ENCODE measurements at places on chromosomes 3 and 15.

DNA sequence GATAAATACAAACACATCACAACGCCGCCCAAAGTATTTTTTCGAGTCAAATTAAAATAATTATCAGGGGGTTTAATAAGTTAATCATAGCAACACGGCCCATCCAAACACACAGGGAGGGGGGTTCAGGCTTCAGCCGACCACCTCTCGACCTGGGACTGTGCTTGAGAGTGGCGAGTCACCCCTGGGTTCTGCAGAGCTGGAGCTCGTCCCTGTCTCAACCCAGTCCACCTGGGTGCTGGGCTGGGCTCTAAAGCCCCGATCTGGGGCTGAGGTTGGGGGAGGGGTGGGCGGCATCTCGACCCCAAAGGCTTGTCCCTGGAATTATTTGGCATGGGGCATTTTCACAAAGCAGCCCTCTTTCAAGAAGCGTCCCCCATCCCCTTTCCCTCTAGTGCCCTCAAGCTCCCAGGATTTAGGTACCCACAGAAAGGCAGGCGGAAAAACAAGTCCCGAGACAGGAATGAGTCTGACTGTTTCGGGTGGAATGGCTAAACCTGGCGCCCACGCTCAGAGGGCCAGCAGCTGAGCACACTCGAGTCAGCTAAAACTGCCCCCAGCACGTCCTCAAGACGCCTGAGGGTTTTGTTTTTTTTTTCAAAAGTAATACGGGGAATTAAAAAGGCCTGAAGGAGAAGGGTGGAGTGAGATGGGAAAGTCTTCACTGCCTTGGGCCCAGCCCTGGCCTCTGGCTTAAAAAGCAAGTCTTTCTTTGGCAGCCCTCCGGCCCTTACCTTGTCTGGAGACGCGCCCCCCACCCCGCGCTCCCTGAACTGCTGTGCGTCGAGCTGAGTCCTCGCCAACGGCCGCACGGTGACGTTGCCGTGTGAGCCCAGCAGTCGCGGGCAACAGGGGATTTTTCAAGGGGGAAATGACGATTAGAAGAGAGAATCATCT is 32.5 kb downstream of the NR2F2 start:
- no peak for DNase-seq

GRCh38 chr3:159751146-159751545 is 237.5 kb upstream of the IL12A start:
- DNase-seq = peak; percentile 30

DNA sequence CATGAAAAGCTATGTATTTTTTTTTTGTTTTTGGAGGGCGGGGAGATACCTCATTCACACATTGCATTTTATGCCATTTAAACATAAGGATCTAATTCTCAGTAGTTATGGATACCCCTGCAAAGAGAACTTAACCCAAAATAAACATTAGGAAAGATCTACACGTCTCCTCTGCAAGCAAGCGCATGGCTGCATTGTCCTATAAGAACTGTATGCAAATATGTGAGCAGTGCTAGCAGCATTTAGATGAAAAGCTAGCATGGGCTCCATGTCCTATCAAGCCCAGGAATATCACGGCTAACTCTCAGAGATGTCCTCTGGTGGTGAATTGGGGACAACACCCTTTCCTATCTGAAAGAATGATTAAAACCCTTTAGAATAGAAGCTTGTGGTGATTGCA is 292.8 kb downstream of the MEX3B start:
- no peak for DNase-seq

DNA sequence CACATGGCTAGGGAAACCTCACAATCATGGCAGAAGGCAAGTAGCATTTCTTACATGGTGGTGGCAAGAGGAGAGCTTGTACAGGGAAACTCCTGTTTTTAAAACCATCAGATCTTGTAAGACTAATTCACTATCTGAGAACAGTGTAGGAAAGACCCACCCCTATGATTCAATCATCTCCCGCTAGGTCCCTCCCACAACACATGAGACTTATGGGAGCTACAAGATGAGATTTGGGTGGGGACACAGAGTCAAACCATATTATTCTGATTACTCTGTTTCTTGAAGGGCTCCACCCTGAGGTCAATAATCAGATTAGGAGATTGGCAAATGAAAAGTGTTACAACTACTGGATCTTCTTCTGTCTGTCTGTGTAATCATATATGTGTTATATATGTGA is 21.5 kb upstream of the TMEM45A start:
- no peak for DNase-seq

GRCh38 chr3:182735672-182736071 is 57.6 kb upstream of the ATP11B start:
- no peak for DNase-seq

DNA sequence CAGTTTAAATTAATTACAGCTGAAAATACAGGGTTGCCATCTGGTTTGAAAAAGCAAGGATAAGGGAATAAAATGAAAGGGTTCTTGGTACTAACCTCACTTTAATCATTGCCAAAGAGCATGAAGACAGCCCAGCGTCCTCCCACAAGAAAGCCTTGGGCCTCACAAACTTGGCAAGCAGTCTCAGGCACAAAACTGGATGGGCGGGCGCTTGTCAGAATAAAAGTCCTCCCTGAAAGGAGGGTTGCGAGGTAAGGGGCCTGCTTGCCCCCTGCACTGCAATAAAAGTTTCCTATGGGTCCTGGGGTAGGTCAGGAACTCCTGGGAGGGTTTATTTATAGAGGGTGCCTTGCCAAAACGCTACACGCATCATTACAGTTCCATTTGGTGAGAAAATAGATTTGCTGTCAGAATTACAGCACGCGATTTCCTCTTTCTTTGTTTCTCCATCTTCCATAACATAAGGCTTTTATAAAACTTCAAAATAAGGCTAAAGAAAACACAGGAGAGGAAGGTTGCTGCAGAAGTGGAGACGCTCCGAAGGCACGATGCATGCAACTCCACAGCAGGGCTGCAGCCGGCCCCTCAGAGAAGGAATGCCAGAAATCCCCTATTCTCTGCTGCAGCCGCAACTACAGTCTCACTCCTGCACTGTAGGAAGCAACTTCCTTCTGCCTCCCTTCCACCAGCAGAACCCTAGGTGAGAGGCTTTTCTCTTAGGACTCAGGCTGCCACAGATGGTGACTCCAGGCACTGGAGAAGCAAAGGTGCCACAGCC is 61.3 kb downstream of the VGLL4 start:
- DNase-seq = peak; percentile 94

DNA sequence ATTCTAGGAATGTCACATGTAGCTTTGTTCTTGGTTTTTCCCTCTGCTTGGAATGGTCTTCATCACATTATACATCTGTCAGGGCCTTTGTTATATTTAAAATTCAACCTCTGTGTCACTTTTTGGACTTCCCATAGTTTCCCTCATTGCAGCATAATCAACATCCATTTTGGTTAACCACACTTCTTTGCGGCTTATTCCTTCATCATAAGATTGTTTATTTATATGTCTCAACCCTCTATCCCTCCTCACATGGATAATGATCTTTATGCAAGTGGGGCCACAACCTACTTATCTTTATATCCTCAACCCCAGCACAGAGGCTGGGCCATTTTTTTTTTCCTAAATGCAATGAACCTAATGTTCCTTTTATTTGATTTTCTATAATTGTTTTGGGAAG is 260.0 kb upstream of the THBS1 start:
- DNase-seq = no peak

DNA sequence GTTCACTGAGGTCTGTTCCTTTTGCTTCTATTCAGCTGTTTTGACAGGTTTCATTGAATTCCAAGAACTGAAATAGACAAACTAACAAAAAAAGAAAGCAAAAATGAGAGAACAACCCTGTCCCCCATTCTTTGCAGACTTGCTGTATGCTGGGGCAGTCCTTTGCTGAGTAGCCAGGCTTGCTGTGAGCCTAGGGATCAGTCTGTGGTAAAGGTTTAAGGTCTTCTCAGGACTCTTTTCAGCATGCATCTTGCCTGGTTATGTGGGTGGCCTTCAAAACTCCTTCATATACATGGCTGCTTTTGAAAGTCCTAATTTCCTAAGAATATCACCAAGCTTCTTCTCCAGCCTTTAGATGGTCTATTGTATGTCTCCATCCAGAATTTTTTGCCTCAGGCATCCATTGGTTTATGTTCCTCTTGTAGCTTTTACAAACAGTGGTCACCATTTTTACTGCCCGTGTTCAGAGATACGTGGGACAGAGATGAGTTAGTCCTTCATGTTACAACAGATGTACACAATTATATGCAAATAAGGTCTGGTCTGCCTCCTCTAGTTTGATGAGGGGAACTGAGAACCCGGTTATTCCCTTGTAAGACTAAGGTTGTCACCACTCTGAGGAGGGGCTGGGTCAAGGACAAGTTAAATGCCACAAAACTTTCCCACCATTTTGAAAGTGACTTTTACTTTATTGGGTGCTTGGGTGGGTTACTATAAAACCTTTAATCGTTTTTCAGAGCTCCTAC is 41.4 kb downstream of the SACM1L start:
- DNase-seq = no peak

GRCh38 chr15:88238618-88239430 is 17.7 kb downstream of the NTRK3 start:
- DNase-seq = no peak

DNA sequence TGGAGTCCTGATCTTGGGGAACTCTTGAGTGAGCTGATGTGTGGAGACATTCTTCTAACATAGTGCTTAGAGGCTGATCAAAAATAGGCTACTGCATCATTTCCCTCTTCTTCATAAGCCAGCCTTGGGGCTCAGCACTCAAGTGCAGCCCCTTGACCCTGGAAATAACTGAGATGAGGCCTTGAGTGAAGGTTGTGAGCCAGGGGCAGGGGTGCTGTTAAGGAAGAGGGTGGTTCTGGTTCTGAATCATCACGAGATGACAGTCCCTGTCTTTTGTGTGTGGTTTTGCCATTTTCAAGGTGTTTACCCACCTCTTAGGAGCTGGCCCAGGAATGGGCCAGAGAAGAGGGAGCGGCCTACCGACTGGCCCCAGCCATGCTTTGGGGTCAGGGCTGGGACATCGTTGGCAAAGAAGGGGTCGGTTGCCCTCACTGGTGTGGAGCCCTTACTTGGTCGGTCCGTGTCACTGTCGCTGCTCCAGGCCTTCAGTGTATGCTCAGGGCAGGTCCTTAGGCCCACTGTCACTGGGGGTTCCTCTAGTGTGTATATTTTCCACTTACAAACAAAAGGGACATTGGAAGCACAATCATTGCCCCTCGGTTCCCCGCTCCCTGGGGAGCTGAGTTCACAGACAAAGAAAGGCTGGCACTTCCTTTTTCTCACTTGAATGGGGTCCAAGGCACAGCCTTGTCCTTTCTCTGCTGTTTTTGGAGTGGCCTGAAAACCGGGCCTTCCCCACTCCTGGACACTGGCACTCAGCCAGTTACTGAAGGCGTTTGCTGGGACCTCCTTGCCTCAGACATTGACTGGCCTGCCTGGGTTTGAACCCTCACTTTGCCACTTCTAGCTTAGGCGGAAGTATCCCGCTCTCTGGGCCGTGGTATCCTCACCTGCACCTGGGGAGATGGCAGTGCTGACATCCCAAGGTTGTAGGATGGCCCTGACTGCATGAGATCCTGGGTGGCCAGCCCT is 46.6 kb downstream of the SLC6A6 start:
- no peak for DNase-seq

GRCh38 chr3:35965908-35966307 is 326.6 kb downstream of the ARPP21 start:
- DNase-seq = peak; percentile 55

GRCh38 chr3:155230382-155230781 is 63.1 kb downstream of the STRIT1 start:
- peak; percentile 64 for DNase-seq

- peak; percentile 91 for DNase-seq
Observed at GRCh38 chr15:85333132-85333831, 47.1 kb upstream of the AKAP13 start.
